H54 (cell line): ENCODE measurements at places on chromosomes 16 and 17.
A peak's percentile ranks its signal among the peaks of the same experiment; 100 is the strongest.

GRCh38 chr16:79816081-79816497 is 215.6 kb upstream of the MAF start:
- DNase-seq, result no peak

- no peak for DNase-seq
Observed at GRCh38 chr17:74408262-74408661, 23.6 kb upstream of the GPRC5C start.

DNA sequence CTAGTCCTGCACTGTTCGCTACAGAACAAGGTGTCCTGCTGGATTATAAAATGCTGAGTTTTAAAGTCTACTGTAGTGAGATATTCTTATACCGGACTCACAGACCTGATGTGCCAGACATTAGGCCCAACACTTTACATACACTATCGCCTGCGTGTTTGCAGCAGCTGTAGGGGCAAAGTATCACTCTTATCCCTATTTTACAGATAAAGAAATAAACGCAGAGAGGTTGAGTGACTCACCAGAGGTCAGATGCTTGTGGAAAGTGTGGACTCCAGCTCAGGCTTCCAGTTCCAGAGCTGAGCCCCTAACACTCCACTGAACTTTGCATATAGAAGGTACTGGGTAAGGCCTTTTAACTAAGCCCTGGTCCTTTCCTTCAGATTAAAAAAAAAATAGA is 47.4 kb downstream of the PLXDC1 start:
- DNase-seq, result no peak

DNA sequence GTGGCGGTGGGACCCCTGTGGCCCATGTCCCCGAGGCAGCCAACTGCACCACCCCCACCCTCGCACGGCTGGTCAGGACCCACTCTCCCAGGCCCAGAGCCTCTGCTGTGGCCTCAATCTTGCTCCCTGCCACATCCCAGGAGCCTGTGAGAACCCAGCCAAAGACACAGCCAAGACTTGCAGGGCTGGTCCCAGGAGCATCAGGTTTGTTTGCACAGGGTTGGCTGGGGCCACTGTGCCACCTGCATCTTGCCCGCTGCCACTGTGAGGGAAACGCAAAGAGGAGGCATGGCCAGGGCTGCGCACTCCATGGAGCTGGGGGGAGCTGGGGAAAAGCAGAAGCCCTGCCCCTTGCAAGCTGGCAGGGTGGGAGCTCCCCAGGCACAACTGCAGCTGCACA is 92.5 kb downstream of the SSH2 start:
- DNase-seq, result no peak

DNA sequence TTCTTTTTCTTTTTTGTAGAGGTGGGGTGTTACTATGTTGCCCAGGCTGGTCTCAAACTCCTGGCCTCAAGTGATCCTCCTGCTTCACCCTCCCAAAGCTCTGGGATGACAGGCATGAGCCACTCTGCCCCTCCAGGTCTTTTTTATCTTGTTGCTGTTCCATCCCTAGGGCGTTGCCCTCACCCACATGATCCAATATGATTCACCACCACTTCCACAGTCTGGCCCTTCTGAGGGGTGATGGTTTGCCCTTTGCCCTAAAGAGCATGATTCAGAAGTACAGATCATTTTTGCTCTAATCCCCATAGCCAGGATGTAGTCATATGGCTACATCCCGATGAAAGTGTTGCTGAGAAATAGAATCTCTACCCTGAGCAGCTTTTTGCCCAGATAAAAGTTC is 18.8 kb downstream of the STX4 start:
- peak; percentile 91 for DNase-seq

DNA sequence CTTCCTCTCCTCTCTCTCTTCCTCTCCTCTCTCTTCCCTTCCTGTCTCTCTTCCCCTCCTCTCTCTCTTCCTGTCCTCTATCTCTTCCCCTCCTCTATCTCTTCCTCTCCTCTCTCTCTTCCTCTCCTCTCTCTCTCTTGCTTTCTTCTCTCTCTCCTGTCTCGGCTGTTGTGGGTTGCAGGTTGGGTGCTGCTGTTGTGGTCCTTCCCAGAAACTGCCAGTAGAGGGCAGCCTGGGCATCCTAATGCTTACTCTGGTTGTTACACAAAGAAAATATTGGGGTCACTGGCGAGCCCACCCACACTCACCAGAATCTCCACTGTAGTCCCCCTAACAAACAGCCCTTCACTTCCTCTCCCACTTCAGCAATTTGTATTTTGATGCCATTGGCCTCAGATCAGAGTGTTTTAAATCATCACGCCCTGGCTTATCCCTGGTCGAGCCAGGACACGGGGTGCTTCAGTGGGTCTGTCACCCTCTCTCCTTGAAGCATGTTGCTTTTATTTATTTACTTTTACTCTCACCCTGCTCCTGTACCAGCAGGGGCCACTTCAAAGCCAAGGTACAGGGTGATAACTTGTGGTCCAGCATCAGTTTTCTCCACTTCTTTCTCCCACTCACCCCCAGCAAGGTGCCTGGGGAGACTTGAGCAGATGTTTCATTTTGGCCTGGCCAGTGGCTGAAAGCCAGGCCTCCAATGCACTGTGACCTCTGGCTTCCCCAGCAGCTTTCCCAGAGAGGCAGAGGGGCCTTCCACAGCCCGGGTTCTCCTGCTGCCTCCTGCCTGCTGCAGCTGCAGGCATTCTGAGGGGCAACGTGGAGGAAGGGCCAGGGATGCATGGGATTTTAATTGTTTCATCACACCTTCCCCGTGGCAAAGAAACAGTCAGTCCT is 4.7 kb upstream of the MMP15 start:
- no peak for DNase-seq

DNA sequence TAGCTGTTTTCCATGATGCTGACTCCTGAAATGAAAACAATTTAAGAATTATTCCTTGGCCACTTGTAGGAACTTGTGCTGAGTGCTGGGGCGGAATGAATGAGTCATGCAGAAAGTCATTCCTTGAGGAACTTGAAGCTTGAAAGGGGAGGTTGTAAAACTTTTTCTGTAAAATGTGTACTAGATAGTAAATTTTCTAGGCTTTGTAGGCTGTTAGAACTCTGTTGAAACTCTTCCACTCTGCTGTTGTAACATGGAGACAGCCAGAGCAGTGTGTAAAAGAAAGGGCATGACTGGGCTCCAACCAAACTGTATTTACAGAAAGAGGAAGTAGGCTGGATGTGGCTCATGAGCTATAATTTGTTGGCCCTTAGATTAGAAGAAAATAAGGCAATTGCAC is 46.1 kb downstream of the ABCA8 start:
- peak; percentile 8 for DNase-seq
